ENCODE measurements at places on chromosomes 11 and 22.
A peak's percentile ranks its signal among the peaks of the same experiment; 100 is the strongest.

DNA sequence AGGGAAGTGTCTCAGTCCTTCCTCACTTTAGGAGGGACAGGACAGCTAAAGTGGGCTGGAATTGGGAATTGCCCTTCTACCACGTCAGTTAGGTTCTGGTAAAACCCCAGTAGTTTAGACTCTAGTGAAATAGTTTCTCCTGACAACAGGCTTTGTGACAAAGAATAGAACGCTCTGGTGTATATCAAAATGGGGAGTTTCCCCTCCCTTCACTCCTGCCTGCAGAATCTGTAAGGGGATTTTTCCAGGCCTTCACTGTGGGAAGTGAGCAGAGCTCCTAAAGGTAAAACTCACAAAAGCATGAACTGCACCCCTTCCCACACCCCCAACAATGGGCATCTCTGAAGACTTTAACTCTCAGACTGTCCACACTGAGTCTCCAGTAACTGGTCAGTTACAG is 460.9 kb upstream of the LRRC4C start:
- no peak for DNase-seq

DNA sequence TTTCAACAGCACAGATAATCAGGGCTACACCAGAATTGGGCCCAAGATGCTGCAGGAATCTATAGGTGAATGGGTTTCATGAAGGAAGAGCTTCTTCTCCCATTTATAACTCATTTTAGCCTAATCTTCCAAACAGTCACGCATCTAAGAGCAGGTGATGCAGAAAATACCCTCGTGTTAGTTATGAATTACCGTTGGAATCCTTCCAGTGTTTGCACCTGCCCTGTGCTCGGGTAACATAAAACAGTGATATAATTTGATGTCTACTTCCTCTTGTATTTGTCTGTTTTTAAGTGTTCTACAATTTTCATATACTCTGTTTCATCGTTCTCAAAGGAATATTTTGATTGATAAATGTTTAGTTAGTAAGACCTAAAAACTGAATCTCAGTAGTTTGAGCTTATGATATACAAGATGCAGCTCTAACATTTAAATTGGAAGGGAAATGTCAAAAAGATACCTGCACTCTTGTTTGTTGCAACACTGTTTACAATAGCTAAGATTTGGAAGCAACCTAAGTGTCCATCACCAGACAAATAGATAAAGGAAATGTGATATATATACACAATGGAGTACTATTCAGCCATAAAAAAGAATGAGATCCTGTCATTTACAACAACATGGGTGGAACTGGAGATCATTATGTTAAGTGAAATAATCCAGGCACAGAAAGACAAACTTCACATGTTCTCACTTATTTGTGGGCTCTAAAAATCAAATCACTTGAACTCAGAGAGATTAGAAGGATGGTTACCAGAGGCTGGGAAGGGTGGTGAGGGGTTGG is 42.1 kb downstream of the PPARA start:
- peak; percentile 4 for DNase-seq

- DNase-seq: no peak
These were observed 219.9 kb downstream of the HIPK3 start for GRCh38 chr11:33476945-33477606.

GRCh38 chr22:49404020-49404419 is 423.7 kb downstream of the BRD1 start:
- no peak for DNase-seq

GRCh38 chr11:87659807-87660206 is 515.4 kb downstream of the RAB38 start:
- no peak for DNase-seq

- no peak for DNase-seq
These were observed 73.4 kb upstream of the YWHAH start for GRCh38 chr22:31870890-31871289.

GRCh38 chr22:24049978-24050377 is 38.9 kb downstream of the CABIN1 start:
- no peak for DNase-seq

- no peak for DNase-seq
These were observed 626 bp downstream of the FLRT1 start for GRCh38 chr11:64036087-64037026.

DNA sequence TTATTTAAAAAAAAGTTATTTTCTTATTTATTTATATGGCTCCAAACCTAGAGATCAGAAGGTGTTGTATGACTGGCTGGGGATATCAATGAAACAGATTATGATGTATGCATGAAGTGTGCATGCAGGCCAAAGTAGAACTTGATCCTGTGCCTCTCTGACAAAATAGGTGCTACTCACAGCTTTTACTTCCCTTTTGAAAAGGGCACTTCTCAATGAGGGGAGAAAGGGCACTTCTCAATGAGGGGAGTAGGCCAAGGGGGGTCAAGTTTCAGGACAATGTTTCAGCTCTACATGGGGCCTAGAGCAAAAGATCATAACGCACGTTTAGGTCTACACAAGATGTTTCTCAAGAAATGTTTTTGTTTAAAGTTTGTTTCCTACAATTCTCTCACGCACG is 397.5 kb downstream of the ETS1 start:
- DNase-seq: no peak

DNA sequence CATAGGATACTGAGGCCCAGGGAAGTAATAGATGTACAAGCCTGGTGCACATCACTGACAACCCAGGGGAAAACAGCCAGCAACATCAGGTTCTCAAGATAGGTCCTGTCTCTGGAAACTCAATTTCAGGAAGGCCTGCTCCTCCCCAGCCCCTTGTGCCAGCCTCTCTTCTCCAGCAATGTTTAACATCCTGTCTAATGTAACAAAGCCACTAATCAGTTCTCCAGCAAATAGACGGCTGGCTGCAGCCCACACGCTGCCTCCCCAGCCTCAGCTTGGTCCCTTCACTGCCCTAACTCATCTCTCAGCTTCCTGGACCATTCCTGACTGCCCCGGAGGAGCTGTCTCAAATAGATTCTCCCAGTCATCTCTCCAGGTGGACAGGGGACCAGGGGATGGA is 37.8 kb downstream of the RPL27A start:
- DNase-seq: no peak

- no peak for DNase-seq
These were observed 457 bp downstream of the RNF141 start for GRCh38 chr11:10540546-10540914.

GRCh38 chr22:47793304-47794101 is 1031.1 kb downstream of the TBC1D22A start:
- DNase-seq: no peak

DNA sequence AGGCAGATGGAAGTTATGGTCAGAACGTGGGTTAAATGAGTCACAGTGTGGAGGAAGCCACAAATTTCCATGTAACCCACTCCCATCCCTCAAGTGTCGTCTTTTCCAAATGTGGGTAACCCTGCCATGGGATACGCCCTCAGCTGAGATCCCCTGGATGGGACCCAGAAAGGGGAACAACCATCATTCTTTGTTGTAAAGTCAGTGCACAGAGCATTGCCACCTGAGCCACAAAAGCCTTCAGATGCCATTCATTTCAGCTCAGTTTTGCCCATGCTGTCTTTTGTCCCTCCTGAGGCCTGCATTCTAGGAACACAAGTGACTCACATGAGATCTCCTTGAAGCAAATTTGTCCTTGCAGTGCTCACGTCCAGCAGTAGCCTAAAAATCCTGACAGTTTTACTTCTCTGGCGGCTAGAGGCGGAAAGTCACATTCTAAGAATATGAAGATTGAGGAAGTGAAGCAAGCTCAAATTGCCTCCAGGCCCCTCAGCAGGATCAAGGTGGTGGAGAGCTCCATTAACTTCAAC is 30.6 kb downstream of the MMP13 start:
- DNase-seq: no peak

DNA sequence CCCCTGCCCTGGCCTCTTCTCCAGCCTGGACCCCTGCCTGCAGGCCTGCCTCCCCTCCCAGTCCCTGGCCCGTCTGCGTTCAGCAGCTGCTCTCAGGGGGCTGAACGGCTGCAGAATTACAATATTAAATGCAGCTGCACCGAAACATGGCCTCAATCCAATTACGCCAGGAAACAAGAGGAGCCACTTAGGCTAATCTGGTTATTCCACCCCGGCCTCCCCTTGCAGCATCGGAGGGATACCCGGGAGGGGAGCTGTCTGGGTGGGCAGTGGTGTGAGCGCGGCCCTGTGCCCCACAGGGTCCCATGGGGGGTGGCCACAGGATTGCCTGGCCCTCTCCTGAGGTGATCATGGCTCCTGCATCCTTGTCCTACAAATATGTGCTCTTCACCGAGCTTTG is 42.6 kb downstream of the FLRT1 start:
- DNase-seq: peak; percentile 45

- no peak for DNase-seq
These were observed 74.7 kb downstream of the SC5D start for GRCh38 chr11:121367001-121367843.

GRCh38 chr11:16604794-16605388 is 133.6 kb upstream of the C11orf58 start:
- DNase-seq: peak; percentile 27

Measured in NCI-H774 (cell line).